Mesenchymal stem cell (in vitro differentiated cells and primary cell): ENCODE measurements at places on chromosomes 5 and 9.
A peak's percentile ranks its signal among the peaks of the same experiment; 100 is the strongest.

DNA sequence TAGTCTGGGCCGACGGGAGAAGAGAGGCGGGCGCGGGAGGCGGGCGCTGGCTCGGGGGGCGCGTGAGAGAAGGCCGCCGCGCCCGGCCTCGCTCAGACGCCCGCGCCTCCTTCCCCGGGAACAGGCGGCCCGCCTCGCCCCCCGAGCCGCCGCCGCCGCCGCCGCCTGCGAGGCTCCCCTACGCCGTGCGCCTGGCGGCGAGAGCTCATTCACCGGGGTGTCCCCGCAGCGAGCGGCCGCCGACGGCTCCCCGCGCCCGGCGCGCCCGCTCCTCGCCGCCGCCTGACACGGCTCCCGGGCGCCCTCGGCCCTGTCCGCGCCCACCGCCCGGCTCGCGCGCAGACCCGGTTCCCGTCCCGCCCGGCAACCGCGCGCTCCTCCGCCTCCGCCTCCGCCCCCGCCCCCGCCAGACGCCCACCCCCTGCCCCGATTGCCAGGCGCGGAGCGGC lies at the start of gene GNAQ:
Gene GNAQ, minus strand, starts transcription at position 368 of the 449 bp plus-strand sequence. CDS start 576 bp downstream, outside the sequence.
- no peak for DNase-seq

DNA sequence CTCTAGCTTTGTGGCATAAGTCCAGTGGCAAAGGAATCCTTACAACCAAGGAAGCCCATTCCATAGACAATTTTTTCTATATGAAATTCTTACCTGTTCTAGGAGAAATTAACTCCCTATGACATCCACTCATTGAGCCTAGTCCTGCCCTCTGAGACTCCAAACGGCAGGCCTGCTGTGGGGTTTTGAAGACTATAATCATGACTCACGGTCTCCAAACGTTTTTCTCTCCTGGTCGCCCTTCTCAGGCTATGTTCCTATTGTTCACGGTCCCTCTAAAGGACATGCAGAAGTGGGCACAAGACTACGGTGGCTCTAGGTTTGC lies 611 bp downstream of the EXOSC3 start:
- peak; percentile 41 for DNase-seq

GRCh38 chr9:108612513-108612912 lies 243.3 kb downstream of the ACTL7B start:
- no peak for DNase-seq

- DNase-seq, result no peak
These were observed 3.6 kb downstream of the MACROH2A1 start for GRCh38 chr5:135395451-135395850.

DNA sequence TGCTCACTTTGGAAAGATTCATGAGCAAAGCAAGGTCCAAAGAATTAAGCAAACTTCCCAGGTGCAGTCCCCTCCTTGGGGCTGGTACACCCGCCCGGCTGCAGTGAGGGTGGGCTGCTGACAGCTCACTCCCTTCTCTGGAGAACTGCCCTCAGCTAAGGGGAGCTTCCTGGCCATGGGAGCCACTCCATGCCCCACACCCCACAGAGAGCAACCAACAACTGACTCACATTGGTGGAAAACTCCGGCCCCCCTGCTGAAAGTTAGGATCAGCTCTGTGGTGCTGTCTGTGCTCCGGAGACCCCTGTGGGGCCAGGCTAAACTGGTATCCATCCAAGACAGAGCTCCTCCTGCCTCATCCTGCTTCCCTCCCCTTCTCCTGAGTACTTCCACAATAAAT lies 223.0 kb downstream of the GABBR2 start:
- no peak for DNase-seq

- DNase-seq, result no peak
These were observed 35.4 kb downstream of the FAXDC2 start for GRCh38 chr5:154815025-154815424.

DNA sequence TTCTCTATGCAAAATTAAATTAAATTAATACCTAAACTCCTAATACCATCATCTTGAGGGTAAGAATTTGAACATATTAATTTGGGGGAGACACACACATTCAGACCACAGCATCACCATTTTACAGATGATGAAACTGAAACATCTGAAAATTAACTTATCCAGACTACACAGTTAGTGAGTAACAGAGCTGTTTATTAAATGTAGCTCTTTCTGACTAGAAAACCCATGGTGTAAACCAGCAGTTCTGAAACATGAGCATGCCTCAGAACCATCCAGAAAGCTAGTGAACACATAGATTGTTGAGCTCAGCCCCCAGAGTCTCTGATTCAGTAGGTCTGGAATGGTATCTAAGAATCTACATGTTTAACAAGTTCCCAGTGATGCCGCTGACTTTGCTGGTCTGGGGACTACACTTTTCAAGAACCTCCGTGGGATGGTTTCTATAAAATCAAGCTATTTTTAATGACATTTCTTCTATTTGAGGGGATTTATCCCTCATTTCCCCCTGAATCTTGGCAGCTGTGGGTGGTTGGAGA lies 113.5 kb downstream of the RORB start:
- DNase-seq, result no peak

GRCh38 chr5:67333171-67333570 lies 136.6 kb upstream of the CD180 start:
- no peak for DNase-seq

- DNase-seq, result no peak
These were observed 285.7 kb downstream of the AOPEP start for GRCh38 chr9:95012035-95012708.

DNA sequence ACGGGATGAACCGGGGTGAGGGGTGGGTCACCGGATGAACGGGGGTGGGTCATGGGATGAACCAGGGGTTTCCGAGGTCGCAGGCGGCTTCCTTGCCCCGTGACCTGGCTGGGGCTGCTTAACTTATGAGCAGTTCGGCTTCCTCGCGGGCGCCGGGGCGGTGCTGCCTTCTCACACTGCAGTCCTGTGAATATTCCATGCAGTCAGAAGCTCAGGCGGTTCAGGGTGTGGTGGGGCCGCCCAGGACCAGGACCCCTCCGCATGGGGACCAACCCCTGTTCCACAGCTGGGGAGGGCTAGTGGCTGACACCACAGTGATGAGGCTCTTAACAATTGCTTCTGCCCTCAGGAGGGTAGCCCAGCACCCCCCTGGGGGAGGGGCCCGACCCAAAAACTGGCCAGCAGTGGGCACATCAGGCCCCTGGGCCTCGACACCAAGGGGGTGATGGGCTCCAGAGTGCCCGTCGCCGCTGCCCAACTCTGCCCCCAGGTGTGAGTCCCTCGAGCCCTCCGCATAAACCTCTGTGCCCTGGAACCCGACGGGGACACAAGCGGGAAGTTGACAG lies 30.9 kb upstream of the SLC9A3 start:
- no peak for DNase-seq

GRCh38 chr9:2729003-2729402 lies 11.7 kb downstream of the KCNV2 start:
- no peak for DNase-seq

- DNase-seq, result no peak
These were observed 1.2 kb upstream of the IL11RA start for GRCh38 chr9:34650816-34651215.

GRCh38 chr5:150361301-150361700 lies 3.8 kb downstream of the TCOF1 start:
- no peak for DNase-seq

DNA sequence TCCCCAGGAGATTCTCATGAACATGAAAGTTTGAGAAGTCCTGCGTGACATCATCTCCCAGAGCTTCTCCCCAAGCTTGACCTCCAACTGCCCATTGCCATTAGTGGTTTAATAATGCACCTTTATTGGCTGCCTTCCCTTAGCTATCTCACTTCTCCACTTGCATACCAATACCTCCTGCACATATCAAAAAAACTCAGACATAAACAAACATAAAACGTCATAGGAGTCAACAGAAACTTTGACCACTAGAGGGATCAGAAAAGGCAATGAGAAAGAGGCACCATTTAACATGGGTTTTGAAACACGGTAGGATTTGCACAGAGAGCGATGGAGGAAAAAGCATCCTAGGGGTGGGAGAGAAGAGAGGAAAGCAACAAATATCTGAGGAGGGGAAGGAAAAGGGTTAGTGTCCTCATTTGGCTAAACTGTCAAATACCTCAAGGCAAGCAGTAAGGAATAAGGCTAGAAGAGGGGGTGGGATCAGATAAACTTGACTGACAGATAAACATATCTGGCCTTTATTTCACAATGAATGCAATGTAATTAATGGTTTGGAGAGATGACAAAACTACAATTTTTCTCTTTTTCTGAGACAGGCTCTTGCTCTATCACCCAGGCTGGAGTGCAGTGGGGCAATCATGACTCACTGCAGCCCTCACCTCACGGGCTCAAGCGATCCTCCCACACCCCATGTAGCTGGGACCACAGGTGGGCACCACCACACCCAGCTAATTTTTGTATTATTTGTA lies 27.0 kb downstream of the GNAQ start:
- DNase-seq, result no peak

GRCh38 chr5:65722575-65723403 lies 784 bp downstream of the NLN start:
- peak; percentile 75 for DNase-seq

- no peak for DNase-seq
These were observed 7.3 kb upstream of the SLC25A48 start for GRCh38 chr5:135826994-135827671.

GRCh38 chr9:132214027-132214622 lies 52.3 kb downstream of the NTNG2 start:
- peak; percentile 76 for DNase-seq

GRCh38 chr5:142095035-142095434 lies 13.5 kb upstream of the NDFIP1 start:
- DNase-seq, result no peak

DNA sequence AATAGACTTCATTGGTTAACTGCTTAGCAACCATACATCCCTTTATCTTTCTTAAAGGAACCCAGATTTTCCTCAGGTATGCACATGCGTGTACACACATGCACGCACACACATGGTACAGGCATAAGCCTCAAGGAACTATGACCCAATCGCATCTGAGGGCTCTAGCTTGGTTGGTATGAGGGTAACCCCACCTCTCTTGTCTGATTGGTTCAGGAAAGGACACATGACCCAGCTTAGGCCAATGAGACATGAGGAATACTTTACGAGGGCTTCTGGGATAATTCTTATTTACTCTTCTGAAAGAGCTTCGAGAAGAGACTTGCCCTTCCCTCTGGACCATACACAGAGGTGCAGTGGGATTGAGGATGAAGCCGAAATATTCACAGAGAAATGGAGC lies 141.9 kb downstream of the FRMD3 start:
- no peak for DNase-seq

GRCh38 chr9:80873861-80874260 lies 815.5 kb downstream of the TLE1 start:
- DNase-seq, result peak; percentile 74

DNA sequence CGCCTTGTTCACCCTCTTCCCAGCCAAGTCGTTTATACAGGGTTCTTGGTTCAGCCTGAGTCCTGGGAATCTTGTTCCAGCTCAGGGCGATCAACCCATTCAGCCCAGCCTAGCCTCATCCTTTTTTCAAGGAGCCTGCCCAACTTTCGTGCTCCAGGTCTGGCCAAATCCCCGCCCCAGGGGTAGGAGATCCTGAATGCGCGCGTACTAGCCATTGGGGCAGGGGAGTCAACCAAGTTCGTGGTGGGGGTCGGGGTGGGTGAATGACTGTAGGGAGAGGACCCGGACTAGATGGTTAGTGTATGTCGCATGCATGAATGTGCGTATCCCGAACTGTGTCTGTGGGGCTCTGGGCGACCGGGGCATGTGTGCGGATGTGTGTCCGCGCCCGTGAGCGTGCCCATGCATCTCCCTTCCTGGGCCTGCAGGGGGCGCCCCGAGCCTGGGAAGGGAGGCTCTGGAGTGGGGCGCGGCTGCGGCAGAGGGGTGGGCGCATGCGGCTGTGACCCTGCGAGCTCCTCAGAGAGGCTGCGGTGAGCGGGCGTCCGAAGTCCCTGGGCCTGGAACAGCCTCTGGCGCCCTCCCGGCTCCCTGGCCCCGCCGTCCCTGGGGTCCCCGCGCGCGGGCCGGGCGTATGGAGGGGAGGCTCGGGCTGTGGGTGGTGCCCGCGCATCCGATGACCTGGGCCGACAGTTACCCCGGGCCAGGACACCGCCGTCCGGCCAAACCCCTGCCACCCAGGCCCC lies 8.7 kb downstream of the CCL21 start:
- DNase-seq, result peak; percentile 62

DNA sequence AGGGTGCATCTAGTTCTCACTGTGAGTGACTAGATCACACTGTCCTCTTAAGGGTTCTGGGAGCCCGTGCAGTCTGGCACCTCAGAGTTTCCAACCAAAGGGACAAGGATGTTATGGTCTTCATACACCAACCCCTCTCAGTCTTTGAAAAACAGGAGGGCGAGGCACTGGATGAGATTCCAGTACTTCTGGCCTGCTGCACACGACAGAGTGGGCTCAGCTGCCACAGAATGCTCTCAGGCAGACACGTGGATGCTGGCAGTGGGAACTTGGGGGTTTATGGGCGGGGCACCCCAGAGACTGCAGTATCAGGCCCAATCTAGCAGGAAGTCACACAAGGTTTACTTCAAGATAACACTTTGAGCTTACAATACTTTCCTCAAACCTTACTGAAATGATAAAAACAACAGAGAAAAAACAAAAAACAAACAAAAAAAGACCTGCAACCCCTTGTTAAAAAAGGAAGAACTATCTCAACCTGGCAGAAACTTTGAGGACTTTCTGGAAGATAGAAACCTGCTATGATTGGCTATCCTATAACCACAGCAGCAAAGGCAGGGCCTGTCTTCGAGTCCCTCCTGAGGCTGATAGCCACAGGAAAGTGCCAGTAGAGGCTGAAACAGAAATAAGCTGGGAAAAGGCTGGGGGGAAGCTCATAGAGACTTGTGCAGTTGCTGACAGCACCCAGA lies 28.3 kb upstream of the TGFBR1 start:
- DNase-seq, result no peak

- peak; percentile 40 for DNase-seq
These were observed 60.1 kb downstream of the RGS3 start for GRCh38 chr9:113523421-113524141.

DNA sequence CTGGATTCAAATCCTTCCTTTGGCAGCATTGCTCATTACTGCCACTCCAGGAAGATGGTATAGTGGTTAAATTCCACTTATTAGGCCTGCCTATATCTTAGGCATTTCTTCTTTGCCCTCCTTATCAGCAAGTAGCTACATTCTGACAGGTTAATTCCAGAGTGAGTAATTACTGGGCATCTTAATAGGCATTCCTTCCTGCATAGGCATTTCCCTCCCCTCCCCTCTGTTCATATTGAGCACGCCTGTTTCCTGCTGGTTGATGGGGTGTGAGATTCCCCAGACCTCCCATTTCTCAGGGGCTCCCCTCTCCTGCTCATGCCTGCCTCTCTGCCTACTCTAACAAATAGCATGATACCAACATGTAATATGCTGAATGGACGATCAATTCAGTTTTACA lies 305.9 kb downstream of the CYLC2 start:
- DNase-seq, result no peak

- peak; percentile 31 for DNase-seq
These were observed 16.0 kb upstream of the PHF19 start for GRCh38 chr9:120892748-120893610.

- DNase-seq, result peak; percentile 84
These were observed 123.9 kb upstream of the HAPLN1 start for GRCh38 chr5:83844449-83845068.

GRCh38 chr9:12802093-12802492 lies 27.3 kb downstream of the LURAP1L start:
- DNase-seq, result no peak
